ENCODE measurements at places on chromosomes 12 and 14.

GRCh38 chr14:105577314-105577861, 51.0 kb downstream of the TMEM121 start:
- no peak for ATAC-seq

- no peak for ATAC-seq
Measured at GRCh38 chr12:92275443-92276154, 130.0 kb upstream of the BTG1 start.

DNA sequence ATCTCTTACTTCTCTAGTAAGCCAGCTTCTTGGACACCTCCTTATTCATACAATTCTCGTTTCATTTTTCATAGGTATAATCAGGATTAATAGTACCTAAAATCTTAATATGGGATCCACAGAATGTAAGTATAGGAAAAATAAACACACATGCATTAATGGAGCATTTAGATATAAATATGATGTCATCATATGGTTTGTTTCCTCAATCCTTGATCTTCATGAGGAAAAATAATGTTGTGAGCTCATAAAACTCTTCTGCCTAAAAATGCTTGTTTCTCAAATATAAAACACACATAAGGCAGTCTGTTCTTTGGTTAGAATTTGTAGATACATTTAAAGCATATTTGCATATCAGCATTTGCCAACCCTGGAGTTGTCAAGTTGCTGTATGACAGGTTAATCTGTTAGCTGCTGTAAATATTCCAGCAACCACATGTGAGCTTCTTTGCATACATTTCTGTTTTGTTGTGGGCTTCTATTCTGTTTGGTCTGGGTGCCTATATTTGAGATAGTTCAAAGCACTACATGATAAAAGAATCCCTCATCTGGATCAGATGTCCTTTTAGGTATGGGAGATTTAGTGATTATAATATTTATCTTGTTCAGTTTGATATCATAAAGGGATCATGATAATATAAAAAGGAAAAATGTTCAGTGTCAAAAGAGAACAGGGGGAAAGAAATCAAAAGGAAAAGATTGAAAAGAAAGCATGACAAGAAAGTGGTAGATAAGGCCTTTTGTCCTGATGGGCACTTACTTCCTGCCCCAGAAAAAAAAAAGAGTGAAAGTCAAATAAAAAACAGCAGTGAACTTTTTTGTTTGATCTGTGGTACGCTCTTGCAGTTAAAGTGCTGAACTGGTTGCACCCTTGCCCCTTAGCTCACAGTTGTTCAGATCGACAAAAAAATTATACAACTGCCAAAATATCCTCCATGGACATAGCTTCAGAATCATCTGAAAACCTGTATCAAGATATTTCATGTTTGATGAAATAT, 68.6 kb downstream of the ACSS3 start:
- no peak for ATAC-seq

DNA sequence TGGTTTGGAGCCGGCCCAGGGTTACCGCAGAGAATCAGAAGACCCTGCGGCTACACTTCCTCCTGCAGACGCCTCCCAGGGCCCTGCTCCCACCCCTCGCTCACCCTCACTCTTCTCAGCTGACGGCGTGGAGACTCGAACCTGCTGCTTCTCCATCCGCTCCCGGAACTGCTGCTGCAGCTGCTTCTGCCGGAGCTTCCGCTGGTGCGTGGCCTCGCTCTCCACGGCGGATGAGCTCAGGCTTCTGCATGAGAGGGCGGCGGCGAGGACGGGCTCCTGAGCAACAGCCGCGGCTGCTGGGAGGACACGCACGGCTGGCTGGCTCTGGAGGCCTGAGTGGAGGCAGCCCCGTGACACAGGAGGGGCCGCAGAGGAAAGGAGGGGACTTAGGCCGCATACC, 33.3 kb downstream of the RAD52 start:
- ATAC-seq = no peak

DNA sequence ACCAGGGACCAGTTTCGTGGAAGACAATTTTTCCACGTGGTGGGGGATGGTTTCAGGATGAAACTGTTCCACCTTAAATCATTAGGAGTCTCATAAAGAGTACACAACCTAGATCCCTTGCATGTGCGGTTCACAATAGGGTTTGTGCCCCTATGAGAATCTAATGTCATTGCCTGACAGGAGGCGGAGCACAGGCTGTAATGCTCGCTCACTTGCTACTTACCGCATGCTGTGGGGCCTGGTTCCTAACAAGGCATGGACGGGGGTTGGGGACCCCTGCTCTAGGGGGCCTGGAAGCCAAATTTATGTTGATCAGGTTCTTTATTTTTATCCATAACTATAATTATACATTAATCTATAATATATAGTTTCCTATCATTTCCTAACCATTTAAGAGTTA, 315.3 kb downstream of the MED13L start:
- no peak for ATAC-seq

DNA sequence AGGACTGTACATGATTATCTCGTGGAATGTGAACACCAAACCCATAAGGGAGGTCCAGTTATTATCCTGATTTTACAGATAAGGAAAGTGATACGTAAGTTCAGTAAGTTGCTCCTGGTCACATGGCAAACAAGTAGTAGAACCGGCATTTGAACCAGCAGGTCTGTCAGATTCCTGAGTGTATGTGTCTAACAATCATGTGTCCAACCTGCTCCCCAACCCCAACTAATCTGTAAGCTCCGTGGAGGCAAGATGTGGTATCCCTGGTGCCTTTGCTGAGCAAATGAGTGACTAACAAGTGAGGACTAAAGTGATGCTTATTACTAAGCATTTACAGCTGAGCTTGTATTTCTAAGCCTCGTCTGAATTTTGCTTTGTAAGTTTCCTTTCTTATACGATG, 65.9 kb downstream of the PTPN21 start:
- no peak for ATAC-seq

DNA sequence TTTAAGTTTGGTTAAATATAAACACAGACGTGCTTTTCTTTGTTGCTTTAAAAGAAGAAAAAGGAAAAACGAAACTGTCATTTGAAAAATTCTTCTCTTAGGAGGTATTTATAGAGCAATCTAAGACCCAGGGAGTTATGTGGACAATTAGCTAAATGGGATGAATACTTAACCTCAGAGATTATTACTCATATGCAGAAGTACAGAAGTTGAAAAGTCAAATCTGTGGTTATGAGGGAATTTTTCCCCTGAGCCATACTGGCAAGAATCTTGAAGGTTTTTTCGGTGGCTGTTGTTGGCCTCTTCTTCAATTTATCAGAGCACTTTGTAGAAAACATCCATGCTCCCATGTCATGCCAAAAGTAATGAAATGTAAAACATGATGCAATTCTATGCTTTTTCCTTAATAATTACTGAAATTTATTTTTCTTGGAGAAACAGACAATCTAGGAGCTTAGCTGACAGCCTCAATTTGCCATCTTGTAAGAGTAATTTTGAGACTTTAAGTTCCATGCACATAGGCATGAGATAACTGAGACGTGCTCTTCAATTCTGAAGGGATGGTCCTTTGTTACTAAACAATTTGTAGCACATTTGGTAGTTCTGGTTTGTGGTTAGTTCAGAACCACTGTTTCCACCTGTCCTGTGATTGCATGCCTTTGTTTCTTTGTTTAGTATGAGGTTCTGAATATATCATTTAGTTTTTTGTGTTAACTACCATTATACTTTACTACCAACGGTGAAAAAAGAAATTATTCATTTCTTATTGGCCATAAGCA, 126.6 kb downstream of the BCAT1 start:
- no peak for ATAC-seq

GRCh38 chr12:128671528-128672042, 152.2 kb downstream of the SLC15A4 start:
- ATAC-seq = no peak

- no peak for ATAC-seq
Measured at GRCh38 chr12:61896436-61896835, 363.8 kb upstream of the USP15 start.

DNA sequence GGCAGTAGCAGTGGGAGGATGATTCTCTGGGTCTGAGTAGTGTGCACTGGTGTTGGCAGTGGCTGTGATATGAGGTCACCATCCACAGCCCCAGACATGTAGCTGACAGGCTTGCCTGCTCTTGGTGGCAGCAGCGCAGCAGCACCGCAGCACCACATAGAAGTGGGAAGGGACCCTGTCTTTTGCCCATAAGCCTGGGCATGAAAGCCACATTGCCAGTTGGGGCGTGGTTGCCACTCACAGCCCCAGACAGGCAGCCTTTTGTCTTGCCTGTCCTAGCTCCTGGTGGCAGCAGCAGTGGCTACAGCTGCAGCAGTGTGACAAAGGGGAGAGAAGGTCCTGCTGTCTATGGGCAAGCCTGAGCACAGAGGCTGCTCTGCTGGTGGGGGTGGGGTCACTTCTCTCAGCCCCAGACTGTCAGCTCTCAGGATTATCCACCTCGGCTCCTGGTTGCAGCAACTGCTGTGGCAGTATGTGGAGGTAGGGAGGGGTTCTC, 71.5 kb downstream of the BRMS1L start:
- peak; percentile 24 for ATAC-seq
